ENCODE measurements at places on chromosomes 6 and 20. TPM values are rescaled to one million over a fixed set of nuclear protein-coding genes. Genes with fewer than 3 reads are reported as not detected.

DNA sequence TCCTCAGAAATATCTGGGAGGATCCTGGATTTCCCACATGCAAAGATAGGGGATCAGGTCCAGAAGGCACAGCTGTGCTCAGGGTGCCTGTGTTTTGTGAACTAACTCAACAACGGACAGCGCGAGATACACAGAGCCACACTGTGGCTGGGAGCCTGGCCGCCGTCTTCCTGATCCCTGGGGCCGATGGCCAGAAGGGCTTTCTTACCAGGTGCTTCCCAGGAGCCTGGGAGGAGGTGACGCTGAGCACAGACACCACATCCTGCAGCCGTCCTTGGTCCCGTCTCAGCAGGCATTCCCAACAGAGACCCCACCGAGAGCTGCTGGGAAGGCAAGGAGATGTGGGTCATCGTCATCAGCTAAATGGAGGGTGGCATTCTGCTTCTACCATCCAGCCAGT, 144.6 kb upstream of the AFDN start:
- no peak for DNase-seq

- DNase-seq, result no peak
Observed at GRCh38 chr6:88165844-88166492, at the start of gene CNR1. Gene CNR1 (minus strand): TSS chr6:88166347. CDS start chr6:88145274, 21,073 bp downstream.

- peak; percentile 81 for DNase-seq
Observed at GRCh38 chr20:34515484-34516246, 557 bp upstream of the DYNLRB1 start.

MCCD1 gene
- total RNA-seq, result not detected

- DNase-seq, result no peak
Observed at GRCh38 chr6:82246802-82247504, 591 bp downstream of the IBTK start.

ME1 gene
- total RNA-seq, result 26.3 TPM
